Epithelial cell of esophagus (primary cell): ENCODE measurements at places on chromosomes 1 and 21.

DNA sequence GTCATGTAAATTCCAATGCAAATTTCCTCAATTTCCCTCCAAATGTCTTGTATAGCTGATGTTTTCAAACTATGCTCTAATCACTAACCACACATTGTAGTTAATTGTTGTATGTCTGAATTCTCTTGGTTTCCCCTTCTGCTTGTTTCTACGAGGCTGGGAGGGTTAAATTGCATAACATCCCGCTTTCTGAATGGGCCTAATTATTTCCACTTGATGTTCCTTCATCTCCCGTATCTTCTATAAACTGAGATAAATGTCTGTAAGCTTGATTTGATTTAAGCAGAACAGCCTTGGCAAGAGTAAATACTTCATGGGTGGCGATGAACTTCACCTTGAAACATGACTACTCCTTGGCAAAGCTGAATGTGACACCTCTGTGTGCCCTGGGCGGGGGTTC, 72.2 kb downstream of the SERINC2 start:
- DNase-seq = no peak

DNA sequence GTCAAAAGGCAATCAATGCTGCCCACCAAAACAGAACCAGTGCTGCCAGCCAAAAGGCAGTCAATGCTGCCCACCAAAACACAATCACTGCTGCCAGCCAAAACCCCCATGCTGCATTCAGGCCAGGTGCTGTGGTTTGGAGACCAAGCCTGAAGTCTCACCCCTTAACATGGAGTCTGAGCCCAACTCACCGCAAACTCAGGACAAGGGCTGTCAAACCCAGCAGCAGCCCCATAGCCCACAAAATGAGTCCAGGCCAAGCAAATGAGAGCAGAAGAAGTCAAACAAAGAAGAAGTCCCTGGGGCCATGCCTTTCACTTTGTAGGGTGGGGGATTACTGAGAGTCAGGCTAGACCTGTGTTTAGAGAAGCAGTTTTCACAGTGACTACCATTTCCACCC, 6.4 kb downstream of the SMCP start:
- no peak for DNase-seq

GRCh38 chr1:9018333-9018732, 7.9 kb downstream of the SLC2A7 start:
- no peak for DNase-seq

DNA sequence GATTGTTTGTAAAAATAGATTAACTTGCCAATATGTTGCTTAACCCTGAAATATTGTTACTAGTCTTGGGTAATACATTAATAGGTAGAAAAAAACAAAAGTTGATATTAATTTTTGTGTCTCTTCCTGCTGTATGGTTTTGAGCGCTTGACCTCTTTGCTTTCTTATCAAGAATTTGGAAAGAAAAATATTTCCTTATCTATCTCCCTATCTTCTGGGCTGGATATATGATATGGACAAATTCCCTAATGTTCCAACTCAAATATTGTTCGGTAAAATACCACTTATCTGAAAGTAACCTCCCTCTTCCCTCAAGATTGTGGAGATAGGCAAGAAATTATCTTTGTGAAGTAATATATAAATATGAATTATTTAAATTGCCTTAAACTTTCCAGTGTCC, 57.3 kb downstream of the ADGRL4 start:
- DNase-seq = no peak

- no peak for DNase-seq
Measured at GRCh38 chr1:67312615-67313014, 4.9 kb downstream of the IL12RB2 start.

DNA sequence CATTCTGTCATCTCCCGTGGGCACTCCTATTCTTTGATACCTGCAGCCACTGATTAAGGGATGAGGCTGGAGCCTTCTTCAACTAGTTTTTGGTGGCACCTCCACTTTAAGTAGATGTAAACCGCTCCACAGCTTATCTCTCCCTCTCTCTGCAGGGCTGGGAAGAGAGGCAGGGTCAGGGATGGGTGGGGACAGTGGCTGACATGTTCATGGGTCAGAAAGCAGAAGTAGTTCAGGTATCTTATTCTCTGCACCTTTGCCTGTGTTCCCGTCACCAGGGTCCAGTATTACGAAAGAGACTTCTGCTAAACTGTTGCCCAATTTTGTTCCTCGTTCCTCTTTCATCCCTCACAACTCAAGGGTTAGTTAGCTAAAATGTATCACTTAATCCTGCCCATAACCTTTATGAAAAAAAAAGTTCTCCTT, 51.7 kb upstream of the EDEM3 start:
- DNase-seq = peak; percentile 6

DNA sequence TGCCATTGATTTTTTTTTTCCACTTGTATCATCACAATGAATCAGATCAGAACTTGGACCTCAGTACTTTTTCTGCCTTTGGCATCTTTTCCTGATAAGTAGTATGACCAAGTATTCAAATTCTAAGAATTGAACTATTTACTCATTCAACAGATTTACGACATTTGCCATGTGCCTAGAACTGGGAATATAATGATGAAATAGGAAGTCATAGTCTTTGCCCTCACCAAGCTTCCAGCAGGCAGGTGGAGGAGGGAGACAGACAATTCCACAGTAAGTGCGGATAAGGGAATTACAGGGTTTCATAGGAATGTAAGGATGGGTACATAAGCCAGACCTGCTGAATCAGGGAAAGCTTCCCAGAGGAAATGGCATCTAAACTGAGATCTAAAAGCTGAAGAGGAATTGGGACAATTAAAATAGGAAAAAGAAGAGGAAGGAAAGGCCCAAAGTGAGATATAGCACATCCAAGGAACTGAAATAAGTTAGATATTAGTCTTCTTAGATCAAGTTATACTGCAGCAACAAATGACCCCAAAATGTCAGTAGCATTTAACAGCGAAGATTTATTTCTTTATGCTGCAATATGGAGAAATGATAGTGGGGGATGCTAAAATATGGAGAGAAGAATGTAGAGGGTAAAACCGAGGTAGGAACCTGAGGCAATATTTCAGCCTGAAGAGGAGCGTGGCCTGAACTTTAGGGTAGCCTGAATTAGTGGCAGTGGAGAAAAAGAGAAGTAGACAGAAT, 5.3 kb upstream of the DDX59 start:
- peak; percentile 87 for DNase-seq

DNA sequence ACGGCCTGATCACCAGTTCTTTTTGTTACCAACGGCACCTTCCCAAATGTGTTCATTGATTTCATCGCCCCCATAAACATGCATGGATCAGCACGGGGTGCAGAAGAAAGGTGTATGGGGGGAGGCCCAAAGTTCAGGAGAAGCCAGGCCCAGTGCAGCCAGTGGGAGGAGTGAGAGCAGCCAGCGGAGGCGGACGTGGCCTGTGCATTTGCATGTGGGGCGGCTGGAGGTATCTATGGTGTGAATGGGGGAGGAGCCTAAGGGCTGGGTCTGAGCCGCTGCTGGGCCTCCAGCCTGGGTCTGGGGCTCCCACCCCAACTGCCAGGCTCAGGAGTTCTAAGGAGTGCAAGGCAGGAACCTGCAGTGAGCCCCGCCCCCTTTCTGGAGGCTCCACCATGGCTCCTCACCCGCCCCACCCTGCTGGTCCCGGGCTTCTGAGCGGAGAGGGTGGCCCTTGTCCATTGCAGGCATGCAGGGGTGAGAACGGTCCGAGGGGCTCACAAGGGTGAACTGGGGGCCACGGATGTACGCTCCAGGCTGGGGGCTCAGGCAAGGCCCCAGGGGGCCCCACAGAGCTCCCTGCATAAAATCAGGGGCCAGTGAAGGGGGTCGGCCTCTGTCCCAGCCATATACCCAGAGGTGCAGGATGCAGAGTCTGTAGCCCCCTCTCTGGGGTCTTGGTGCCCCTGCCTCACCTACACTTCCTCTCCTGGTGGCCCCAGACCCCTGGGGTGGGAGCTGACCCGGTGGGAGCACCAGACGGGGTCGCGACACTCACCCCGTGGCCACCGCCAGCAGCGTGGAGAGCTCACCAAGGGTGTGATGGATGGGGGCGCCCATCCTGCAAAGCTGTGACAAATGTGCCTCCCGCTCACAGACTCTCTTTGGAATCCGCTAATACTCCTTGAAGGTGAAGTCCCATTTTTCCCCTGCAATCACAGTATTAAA, 31.3 kb upstream of the TTC34 start:
- no peak for DNase-seq

DNA sequence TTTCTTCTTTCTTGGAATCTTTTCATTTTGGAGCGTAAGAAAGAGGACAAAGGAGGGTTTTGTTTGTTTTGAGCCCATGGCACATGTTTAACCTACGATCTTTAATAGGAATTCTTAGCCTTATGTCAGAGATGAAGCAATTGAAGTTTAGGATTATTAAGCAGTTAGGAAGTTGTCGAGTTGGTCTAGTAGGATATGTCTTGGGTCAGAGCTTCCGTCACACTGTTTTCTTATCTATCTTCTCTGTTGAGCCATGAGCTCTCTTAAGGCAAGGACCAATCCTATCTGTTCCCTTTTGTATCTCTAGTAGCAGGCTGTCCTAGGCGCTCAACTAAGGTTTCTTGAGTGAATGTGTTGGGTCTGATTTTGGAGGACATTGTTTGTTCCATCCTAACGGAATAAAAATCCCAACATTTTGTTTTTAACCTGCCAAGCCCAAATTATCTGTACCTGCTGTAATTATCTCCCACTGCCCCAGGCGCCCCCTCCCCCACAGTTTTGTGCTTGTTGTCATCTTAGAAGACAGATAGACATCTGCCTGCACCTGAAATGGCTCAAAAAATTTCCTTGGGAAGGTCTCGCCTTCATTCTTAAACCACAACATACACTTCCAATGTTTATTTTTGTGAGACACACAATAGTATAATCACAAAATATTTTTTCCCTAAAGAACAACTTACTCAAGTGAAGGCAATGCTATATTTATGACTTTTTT, 95.3 kb upstream of the GADD45A start:
- no peak for DNase-seq

DNA sequence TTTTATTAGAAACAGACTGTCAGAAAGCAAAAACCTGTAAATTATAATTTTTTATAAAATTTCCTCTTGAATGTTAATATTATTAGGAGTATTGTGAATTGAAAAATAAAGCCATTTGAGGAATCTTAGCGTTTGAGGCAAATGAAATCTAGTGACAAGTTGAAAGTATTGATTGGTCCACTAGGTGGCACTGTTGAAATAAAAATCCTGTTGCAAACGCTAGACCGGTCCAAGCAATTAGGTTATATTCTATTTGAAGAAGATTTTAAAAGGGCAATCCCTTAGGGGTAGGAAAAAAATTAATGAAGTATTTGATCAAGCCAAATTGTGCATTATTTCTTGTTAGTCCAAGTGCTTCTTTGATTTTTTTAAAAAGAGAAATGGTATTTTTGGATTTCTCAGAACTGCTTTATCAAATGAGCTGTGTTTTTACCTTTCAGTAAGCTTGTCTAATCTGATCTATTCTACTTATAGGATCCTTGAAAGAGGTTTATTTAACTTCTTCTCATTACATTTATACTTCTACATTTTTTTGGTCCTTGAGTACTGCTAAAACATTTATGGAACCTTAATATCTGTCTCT, 57.7 kb downstream of the ATG4C start:
- DNase-seq = peak; percentile 74

DNA sequence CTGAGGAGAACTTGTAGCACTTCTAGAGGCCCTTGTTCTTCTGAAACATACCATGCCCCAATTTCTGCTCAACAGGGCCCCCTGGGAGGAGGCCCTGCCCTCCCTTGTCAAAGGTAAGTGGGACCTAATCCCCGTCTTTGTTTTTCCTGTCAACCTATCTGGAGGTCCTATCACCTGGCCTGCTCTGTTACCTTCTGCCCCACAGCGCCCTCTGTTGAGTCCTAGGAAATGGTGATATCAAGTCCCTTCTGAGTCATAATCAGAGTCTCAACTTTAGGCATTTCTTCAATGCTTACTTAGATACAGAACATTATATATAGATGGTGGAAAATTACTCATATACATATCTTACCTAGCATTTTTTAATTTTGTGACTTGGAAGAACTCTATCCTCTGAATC, 28.2 kb upstream of the FCRL4 start:
- DNase-seq = peak; percentile 32

GRCh38 chr1:3125546-3126368, 56.8 kb downstream of the PRDM16 start:
- DNase-seq = no peak
